ENCODE measurements at places on chromosomes 6 and 20.
A peak's percentile ranks its signal among the peaks of the same experiment; 100 is the strongest.

GRCh38 chr6:13375360-13375878 lies 47.1 kb upstream of the TBC1D7 start:
- no peak for DNase-seq

GRCh38 chr6:170057961-170058877 lies 232.7 kb downstream of the DLL1 start:
- no peak for DNase-seq

- no peak for DNase-seq
Observed at GRCh38 chr20:50425076-50425475, 85.1 kb upstream of the PTPN1 start.

DNA sequence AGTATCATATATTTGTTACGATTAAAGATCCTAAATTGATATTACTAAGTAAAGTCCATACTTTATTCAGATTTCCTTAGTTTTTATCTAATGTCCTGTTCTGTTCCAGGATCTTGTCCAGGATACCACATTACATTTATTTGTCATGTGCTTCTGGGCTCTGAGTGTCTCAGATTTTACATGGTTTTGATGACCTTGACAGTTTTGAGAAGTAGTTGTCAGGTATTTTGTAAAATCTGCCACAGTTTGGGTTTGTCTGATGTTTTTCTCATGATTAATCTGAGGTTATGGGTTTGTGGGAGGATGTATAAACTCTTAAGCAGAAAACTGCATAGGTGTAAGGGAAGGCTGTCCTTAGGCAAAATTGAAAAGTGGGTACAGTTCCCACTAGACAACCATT lies 109.9 kb upstream of the BMP5 start:
- no peak for DNase-seq

DNA sequence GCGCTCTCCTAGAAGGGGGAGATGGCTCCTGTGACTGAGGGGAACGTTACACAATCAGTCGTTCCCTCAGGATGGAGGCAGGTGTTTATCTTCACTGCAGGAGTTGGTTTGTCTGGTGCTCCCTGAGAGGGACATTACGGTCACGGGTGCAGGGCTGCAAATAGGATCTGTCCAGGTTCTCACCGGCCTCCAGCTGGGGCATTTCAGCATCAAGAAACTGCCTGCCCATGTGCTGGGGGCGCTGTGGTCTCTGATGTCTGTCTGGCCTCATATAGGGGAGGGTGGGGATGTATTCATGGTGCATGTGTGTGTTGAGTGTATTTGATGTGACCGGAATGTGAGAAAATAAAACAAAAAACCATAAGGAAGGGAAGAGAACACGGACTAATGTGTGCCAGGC lies 77.1 kb downstream of the TBC1D7 start:
- DNase-seq, result no peak

GRCh38 chr6:121236984-121237383 lies 97.3 kb downstream of the TBC1D32 start:
- DNase-seq, result no peak

DNA sequence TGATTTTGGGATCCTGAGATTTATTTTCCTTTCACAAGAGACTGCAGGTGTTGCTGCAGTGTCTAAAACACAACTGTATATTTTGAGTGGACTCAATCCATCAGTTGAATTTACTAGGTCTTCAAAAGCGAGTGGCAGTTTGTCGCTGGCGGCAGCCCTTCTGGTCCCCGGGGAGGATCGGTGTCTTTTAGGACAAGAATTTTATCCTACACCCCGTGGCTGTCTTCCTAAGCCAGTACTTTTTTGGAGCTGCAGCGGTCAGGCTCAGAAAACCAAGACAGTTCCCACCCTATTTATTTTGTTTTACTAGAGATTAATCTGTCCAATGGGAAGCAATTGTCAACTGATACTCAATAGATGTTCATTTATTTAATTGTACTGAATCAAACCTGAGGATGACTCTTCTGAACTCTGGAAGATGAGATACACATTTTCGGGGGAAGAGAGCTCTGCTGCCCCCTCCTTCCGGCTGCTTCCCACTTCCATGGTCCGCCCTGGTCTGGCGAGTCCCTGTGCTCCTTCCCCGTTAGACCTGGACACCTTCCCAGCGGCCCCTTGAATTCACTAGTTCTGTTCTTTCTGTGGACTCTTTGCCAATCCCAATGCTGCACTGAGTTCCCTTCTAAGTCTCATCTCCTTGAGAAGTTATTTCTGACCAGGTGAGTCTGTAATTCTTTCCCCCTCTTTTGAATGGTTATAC lies 90.6 kb downstream of the ERMARD start:
- no peak for DNase-seq

DNA sequence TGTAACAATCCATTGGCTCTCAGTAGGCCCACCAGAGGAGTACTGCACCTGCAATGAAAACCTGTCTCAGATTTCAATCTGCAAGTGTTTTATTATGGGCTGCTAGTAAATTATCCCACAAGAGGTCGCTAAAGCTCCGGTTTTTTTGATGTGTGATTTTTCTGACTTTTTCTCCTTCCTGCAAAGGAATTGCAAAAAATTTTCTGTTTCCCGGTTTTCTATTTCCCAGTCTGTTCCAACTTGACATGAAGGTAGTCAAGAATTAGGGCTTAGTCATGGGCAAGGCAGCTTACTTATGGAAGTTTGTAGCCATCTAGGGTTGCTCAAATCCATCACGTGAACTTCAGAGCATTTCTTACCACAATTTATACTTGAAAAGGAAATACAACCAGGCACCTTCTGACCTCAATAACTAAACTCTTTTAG lies 38.5 kb upstream of the AHI1 start:
- DNase-seq, result no peak

GRCh38 chr6:140845701-140846100 lies 1287.0 kb upstream of the GJE1 start:
- DNase-seq, result no peak

GRCh38 chr20:1469925-1470571 lies 3.4 kb upstream of the NSFL1C start:
- DNase-seq, result no peak

DNA sequence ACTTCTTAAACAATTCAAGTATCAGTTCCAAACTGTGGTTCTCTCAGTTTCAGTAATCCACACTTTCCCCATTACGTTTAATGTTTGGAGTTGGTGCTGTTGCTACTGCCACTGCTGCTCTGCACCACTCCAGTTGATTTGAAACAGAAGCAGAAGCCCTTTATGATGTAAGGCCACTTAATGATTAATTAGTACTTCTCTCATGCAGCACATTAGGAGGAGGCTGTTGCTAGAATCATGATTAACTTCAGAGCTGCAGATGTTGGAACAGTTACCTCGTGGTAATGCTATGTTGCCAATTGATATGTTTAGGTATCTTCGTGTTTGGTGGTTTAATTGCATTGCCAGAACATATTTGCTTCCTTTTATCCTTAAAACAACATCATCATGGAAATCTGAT lies 986.2 kb upstream of the CITED2 start:
- DNase-seq, result no peak

- DNase-seq, result no peak
Observed at GRCh38 chr20:57553376-57554018, 7.4 kb upstream of the PCK1 start.

- DNase-seq, result no peak
Observed at GRCh38 chr20:23596579-23597250, 9.0 kb downstream of the CST9 start.

GRCh38 chr6:155466539-155466938 lies 10.9 kb upstream of the NOX3 start:
- DNase-seq, result no peak

- no peak for DNase-seq
Observed at GRCh38 chr6:80959034-80959433, 793.4 kb downstream of the TENT5A start.

- DNase-seq, result no peak
Observed at GRCh38 chr6:137650720-137651119, 156.5 kb upstream of the OLIG3 start.

DNA sequence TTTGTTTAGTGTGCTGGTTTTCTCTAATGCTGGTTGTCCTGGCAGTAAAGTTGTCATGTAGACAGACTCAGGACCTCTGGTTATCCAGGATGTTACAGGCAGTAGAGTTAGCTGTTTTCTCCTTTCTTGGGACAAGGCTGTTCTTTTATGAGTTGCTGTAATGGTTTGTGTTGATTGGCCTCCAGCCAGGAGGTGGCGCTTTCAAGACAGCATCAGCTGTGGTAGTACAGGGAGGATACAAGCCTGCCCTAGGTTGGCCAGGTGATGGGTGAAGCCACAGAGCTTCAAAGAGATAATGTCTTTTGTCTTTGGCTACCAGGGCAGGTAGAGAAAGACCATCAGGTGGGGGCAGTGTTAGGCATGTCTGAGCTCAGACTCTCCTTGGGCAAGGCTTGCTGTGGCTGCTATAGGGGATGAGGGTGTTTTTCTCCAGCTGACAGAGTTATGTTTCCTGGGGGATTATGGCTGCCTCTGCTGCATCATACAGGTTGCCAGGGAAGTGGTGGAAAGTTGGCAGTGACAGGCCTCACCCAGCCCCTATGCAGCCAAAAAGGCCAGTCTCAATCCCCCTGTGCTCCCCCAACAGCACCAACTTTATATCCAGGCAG lies 127.2 kb upstream of the TAB2 start:
- no peak for DNase-seq

DNA sequence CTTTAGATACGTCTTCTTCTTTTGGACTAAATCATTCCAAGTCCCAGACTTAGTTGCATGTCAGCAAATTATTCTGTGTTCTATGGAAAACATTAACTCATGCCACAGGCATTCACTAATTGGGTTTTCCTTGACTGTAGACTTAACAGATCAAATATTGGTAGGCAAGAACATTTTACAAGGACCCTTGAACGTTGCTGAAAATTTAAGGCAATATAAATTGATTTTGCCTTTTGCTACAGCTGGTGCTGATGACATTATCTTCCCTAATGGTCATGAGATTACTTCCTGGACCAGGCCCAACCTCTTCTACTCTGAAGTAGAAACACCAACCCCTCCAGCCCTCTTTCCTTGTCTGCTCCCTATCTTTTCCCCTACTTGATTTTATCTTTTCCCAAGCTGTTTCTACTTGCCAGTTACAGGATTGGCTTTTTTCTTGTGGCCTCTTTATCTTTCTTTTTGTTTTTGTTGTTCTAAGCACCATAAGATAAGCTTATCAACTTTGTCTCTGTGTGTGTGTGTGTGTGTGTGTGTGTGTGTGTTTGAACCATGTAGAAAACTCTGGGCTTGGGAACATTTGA lies 514.0 kb upstream of the SOX4 start:
- DNase-seq, result no peak

- no peak for DNase-seq
Observed at GRCh38 chr6:150006961-150007464, 18.3 kb downstream of the RAET1L start.

- DNase-seq, result no peak
Observed at GRCh38 chr6:121590438-121590837, 155.0 kb downstream of the GJA1 start.

DNA sequence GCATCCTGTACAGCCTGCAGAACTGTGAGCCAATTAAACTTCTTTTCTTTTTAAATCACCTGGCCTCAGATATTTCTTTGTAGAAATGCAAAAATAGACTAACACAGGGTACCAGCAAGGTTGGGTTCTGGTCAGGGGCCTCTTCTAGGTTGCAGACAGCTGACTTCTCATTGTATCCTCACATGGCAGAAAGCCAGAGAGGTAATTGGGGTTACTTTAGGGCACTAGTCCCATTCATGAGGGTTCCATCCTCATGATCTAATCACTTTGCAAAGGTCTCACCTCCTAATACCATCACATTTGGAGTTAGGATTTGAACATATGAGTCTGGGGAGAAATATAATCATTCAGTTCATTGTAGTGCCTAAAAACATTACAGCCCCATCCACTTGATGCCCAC lies 101.5 kb downstream of the LCA5 start:
- no peak for DNase-seq

DNA sequence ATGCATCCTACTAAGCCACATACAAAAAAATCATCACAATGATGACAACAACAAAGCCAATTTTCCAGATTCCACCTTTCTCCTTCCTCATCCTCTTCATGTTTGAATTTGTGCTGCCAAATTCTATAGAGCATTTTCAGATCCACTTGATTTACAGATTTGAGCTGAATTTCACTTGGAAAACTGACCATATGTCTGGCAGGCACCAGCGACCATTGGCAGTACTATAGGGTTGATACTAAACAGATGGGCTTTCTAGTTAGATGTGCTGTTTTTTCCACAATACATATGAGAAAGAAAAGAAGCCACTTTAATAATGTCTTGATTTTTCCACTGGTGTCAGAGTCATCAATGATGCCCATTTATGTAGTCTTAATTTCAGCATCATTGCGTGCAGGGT lies 127.0 kb downstream of the PHACTR3 start:
- no peak for DNase-seq

GRCh38 chr20:2873747-2874041 lies 413 bp downstream of the PTPRA start:
- peak; percentile 48 for DNase-seq

DNA sequence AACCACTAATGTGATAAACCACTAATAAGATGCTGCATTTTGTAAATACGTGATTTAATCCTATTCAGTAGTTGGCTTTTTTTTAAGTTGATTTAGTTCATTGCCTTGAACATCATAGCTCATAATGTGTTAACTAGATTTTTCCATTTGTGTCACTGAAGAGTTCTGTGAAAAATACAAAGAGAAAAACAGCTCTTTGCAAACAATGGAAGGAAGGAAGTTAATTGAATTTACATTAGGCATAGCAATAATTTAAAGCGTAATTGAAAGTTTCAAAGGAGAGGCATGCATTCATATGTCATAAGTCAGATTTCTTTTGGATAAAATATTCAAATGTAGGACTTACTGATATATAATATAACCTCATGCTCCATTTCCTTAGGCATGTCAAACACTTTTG lies 102.3 kb downstream of the TBC1D7 start:
- no peak for DNase-seq

- DNase-seq, result no peak
Observed at GRCh38 chr20:38791940-38792339, 13.6 kb upstream of the PPP1R16B start.

DNA sequence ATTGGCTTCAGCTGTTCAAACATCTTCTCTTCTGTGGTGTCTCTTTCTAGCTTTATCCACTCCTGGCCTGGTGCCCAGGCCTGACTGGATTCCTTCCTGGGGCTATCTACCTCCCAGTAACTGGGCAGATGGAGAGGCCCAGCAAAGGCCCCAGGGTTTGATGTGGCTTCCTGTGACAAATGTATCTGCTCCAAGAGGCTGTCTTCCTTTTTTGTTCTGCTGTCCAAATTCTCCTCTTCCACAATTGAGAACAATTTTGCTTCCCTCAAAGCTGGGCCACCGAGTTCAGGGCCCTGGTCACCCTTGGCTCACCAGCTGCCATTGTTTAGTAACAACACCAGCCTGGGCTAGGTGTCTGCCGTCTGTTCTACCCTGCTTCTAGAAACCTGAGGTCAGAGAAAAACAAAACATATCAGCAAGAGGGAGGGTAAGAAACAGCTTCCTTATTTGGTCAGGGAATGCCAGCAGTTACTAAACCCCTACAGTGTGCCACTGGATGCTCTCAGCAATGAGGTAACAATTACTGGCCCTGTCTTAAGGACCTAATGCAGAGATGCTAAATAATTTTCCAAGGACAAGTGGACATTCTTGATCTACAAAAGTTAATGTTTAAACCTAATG lies 3.9 kb downstream of the ZFP57 start:
- DNase-seq, result no peak
